ENCODE measurements at places on chromosomes 13 and 19. TPM values are rescaled to one million over a fixed set of nuclear protein-coding genes. Genes with fewer than 3 reads are reported as not detected.

Gene SPC24
- polyA plus RNA-seq: 16.3 TPM

Gene PCDH20
- 9.2 TPM for polyA plus RNA-seq

Gene NLRP12
- 0.16 TPM for polyA plus RNA-seq

Gene ZFP30
- polyA plus RNA-seq: 23.9 TPM

Gene KCTD4
- polyA plus RNA-seq: 0.49 TPM

Gene ASPDH
- 6.5 TPM for polyA plus RNA-seq

Gene ZNF549
- 13.7 TPM for polyA plus RNA-seq

Gene DLL3
- 0.66 TPM for polyA plus RNA-seq

Gene CGB2
- not detected for polyA plus RNA-seq

Gene ZNF709
- polyA plus RNA-seq: 9.2 TPM

Gene TPRX2
- not detected for polyA plus RNA-seq

All from right renal pelvis (tissue), 4 donors.